Trophoblast cell (in vitro differentiated cells and primary cell): ENCODE measurements at places on chromosomes 7 and 10.

DNA sequence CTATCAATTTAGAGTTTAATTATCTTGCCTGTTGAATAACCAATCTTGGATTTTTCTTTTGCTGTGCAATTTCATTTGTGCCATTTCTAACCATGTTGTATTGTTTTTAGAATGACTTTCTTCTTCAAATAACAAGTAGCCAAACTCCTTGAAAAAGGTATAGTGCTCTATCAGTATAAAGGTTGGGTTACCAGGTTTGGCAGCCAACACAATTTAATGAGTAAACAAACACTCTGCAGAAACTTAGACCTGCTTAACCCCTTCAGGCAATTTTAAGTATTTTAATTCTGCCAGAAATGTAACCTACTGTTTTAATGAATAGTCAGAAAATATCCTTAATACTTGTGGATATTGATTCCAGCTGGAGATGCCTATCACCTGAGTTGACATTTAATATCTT lies 299.8 kb downstream of the ARL4A start:
- H3K27me3 ChIP-seq = no peaks in the 10 kb centered on the region
- no peak for DNase-seq
- H3K4me1 ChIP-seq = no peaks in the 10 kb centered on the region
- no peak overlapping the region for H3K4me3 ChIP-seq
- H3K36me3 ChIP-seq = no peaks in the 10 kb centered on the region

- no peaks in the 10 kb centered on the region for H3K27me3 ChIP-seq
- DNase-seq = no peak
- H3K4me3 ChIP-seq = no peak overlapping the region
- no peaks in the 10 kb centered on the region for H3K36me3 ChIP-seq
Measured at GRCh38 chr10:4136121-4136520, 351.1 kb upstream of the KLF6 start.

GRCh38 chr10:123134915-123135414 lies 805 bp upstream of the HMX3 start:
- H3K27me3 ChIP-seq = peaks cover 77% of the 10 kb centered on the region
- H3K36me3 ChIP-seq = no peaks in the 10 kb centered on the region
- no peak overlapping the region for H3K4me3 ChIP-seq
- no peak for DNase-seq
- H3K4me1 ChIP-seq = peaks cover 15% of the 10 kb centered on the region

DNA sequence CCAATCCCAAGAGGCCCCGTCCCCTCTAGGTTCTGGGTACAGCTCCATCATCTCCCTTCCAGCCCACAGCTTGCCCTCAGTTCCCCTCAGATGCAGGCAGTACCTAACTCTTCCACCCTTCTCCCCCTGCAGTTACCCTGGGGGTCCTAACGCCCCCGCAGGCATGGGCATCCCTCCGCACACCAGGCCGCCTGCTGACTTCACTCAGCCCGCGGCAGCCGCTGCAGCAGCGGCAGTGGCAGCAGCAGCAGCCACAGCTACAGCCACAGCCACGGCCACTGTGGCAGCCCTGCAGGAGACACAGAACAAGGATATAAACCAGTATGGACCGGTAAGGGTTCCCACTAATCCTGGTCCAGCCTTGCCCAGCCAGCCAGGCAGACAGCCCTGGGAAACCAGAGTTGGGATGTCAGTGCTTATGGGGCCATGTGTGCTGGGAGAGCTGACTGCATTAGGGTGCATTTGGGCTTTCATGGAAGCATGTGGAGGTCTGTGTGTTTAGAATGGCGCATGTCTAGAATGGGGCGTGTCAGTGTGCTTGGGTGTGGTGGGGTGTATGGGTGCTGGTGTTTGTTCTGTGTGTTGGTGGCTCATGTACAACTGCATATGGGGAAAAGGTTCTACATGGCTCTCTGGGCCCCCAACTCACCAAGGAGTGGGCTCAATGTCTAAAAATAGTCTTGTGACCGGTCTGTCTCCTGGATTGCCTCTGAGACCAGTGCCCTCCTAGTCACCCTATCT lies 55.1 kb upstream of the PPIF start:
- no peak for DNase-seq
- H3K4me1 ChIP-seq = peaks cover 4% of the 10 kb centered on the region
- peaks cover 92% of the 10 kb centered on the region for H3K36me3 ChIP-seq
- H3K27ac ChIP-seq = no peak overlapping the region

DNA sequence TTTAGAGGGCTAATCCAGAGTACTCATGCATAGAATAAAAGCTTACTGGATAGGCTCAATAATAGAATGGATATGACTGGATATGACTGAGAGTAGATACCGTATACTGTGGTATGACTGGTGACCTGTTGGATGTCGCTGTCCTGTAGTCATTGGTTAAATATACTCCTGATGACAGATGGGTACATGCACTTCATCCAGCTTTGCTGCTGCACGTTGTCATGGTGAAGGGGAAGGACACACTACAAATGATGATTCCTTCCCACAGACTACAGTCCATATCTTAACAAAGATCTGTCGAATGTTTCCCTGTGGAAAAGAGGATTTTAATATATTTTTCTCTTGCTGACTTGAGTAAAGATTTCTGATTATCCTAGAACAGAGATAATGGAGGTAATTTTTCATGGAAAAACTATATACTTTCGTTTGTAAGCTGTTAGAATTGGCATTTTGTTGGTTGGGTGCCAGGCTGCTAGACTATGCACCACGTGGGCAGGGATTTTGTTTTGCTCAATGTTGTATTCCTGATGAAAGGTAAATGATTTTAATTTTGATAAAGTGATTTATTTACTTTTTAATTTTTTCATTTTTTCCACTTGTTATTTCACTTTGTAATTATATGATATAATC lies 97.3 kb downstream of the PPP1R9A start:
- no peak overlapping the region for H3K4me3 ChIP-seq
- no peak overlapping the region for H3K27ac ChIP-seq
- H3K36me3 ChIP-seq = no peaks in the 10 kb centered on the region
- H3K27me3 ChIP-seq = no peaks in the 10 kb centered on the region

GRCh38 chr10:35979116-35979515 lies 337.0 kb upstream of the FZD8 start:
- no peaks in the 10 kb centered on the region for H3K27me3 ChIP-seq
- DNase-seq = no peak
- no peaks in the 10 kb centered on the region for H3K36me3 ChIP-seq
- no peak overlapping the region for H3K27ac ChIP-seq
- peaks cover 3% of the 10 kb centered on the region for H3K4me1 ChIP-seq
